Body of pancreas (tissue), 4 donors: ENCODE measurements at places on chromosomes 1 and 21. TPM values are rescaled to one million over a fixed set of nuclear protein-coding genes. Genes with fewer than 3 reads are reported as not detected.
A peak's percentile ranks its signal among the peaks of the same experiment; 100 is the strongest.

DNA sequence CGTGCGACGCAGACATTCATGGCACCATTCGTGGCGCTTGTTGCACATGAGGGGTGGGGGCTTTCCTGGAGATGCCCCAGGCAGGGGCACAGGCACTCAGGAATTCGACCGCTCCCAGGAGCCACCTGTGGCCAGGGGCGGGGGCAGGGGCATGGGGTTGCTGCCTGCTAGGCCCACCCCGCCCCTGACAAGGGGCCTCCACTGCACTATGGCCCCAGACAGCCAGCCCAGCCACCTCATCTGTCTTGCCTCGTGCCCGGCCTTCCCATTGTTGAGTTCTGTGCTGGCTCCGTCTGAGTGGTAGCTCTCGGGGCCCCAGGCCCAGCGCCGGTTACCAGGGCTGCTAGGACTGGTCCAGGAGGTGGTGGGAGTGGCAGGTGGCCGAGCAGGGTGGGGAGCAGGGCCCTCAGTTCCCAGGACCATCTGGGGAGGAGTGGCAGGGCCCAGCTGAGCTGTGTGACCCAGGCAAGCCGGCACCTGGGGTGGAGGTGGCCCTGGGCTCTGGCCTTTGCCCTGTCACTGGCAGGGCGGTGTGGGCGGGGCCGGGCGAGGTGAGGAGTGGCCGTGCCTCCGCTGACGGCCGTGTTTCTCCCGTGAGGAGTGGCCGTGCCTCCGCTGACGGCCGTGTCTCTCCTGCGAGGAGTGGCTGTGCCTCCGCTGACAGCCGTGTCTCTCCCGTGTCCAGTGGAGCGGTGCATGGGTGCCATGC is 1.9 kb downstream of the PLCH2 start:
- no peak for DNase-seq
- H3K27ac ChIP-seq: no peak overlapping the region
- H3K4me1 ChIP-seq: no peaks in the 10 kb centered on the region
- H3K36me3 ChIP-seq: no peaks in the 10 kb centered on the region
- H3K4me3 ChIP-seq: no peak overlapping the region

GRCh38 chr1:193251950-193252349 is 65.5 kb upstream of the B3GALT2 start:
- no peak for DNase-seq
- H3K36me3 ChIP-seq: peaks cover 1% of the 10 kb centered on the region
- H3K27me3 ChIP-seq: no peaks in the 10 kb centered on the region

DNA sequence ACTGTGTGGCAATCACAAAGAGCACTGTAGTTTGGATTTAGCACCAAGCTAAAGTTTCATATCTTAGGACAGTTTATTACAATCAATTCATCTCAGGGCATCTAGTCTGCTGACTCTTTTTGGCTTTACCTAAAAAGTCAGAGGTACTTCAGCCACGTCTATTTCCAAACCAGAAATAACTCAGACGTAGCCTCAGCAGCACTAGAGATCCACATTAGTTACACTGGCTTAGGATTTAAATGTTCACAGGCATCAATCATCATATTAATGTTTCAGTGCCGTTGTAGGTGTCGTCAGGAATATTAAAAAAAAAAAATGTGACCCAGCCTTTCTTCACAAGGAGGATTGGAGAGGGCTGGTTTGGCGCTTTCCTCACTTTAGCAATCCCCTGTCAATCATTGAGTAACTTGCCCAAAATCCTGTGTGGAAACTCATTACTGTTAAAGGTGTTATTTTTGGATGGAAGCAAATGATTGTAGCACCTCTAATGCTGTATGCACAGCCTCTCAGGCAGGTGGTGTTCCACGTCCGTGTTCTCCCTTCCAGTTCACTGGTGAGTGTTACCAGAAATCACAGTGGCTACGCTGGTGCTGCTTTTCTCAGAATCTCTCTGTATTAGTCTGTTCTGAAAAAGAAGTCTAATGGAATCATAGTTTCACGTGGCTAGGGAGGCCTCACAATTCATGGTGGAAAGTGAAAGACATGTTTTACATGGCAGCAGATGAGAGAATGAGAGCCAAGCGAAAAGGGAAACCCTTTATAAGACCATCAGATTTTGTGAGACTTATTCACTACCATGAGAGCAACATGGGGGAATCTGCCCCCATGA is 45.4 kb downstream of the NEK7 start:
- H3K36me3 ChIP-seq: no peaks in the 10 kb centered on the region
- H3K27ac ChIP-seq: no peak overlapping the region
- no peak for DNase-seq
- no peak overlapping the region for H3K4me3 ChIP-seq
- H3K27me3 ChIP-seq: no peaks in the 10 kb centered on the region

DNA sequence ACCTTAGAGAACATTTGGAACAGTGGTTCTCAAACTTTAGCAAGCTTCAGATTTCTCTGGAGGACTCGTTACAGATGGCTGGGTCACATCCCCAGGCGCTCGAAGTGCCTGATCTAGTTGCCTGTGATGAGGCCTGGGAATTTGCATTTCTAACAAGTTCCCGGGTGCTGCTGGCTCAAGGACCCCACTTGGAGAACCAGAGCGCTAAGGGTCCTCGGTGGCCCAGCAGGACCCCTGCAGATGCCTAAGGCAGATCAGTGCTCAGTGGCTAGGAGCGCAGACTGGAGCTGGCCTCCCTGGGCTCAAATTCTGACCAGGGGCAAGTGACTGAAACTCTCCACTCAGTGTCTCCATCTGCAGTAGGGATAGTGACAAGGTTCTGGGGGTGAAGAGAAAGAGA is 208.2 kb downstream of the DYRK1A start:
- no peaks in the 10 kb centered on the region for H3K27me3 ChIP-seq
- no peaks in the 10 kb centered on the region for H3K36me3 ChIP-seq
- no peaks in the 10 kb centered on the region for H3K4me1 ChIP-seq
- DNase-seq: no peak

DNA sequence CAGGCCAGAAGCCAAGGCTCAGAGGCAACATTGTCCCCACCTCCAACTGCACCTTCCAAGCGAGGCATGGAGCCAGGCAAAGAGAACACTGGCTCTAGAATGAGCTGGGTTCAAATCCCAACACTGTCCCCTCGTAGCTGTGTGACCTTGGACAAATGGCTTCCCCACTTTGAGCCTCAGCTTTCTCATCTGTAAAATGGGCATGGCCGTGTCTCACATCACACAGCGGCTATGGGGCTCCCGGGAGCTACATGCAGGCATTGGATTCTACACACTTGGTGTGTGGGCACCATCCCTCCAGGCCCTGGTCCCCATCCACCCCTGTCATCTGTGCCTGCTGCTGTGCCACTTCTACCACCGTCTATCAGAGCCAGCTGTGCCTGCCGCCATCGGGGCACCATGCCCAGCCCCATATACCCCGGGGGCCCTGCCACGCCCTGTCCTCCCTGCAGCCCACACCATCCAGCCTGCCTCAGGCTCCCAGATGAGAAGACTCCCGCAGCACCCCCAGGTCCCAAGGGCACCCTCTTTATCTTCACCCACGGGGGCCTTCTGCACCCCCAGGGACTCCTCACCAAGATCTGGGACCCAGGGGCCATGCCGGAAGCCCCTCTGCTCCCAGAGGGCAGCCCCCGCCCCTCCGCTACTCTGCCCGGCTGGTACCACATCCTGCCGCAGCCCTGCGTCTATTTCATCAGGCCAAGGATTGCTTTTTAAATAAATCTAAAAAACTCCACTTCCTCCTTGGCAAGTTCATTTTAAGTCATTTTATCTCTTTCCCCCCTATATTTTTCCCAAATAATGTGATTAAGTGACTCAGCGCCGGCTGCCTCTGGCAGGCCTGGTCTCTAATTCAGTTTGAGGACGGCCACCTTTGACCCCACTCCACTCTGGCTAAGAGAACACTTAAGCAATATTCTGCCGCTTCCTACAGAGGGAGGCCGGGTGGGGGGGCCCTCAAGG is 107.8 kb upstream of the TARDBP start:
- no peak for DNase-seq
- H3K4me1 ChIP-seq: no peaks in the 10 kb centered on the region
- no peaks in the 10 kb centered on the region for H3K27me3 ChIP-seq

DNA sequence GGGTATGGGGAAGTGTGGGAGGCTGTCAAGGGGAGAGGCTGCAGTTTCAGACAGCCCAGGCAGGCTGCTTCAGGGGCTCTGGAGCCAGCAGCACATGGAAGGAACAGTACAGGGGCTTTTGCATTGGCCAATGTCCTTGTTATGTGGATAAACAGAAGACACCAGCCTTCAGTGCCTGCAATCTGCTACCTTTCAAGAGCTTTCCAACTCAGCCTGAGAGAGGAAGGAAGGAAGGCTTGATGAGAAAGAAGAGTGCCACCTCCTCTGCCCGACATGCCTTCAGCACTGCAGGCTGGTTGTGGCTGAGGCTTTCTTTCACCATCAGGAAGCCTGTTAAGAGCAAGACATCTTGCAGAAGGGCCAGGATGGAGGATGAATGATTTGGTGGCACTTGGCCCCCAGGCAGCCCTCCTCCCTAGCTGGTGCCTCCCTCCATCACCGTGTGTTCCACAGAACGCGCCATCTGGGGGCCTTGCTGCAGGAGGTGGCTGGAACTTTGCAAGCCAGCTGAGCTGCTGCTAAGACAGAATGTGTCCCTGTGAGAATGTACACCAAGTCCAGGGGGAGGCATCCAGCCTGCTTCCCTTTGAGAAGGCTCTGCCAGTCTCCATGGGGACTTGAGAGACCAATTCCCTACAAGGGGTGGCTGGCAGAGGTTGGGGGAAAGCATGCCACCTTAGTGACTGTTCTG is 372.4 kb upstream of the PROX1 start:
- no peak overlapping the region for H3K4me3 ChIP-seq
- H3K27me3 ChIP-seq: no peaks in the 10 kb centered on the region
- no peaks in the 10 kb centered on the region for H3K36me3 ChIP-seq
- no peaks in the 10 kb centered on the region for H3K4me1 ChIP-seq
- H3K27ac ChIP-seq: no peak overlapping the region
- DNase-seq: no peak

- no peak overlapping the region for H3K4me3 ChIP-seq
- H3K36me3 ChIP-seq: no peaks in the 10 kb centered on the region
- no peak overlapping the region for H3K27ac ChIP-seq
- no peaks in the 10 kb centered on the region for H3K27me3 ChIP-seq
- H3K4me1 ChIP-seq: no peaks in the 10 kb centered on the region
- DNase-seq: no peak
Observed at GRCh38 chr21:36553406-36553805, 73.5 kb upstream of the CLDN14 start.

DNA sequence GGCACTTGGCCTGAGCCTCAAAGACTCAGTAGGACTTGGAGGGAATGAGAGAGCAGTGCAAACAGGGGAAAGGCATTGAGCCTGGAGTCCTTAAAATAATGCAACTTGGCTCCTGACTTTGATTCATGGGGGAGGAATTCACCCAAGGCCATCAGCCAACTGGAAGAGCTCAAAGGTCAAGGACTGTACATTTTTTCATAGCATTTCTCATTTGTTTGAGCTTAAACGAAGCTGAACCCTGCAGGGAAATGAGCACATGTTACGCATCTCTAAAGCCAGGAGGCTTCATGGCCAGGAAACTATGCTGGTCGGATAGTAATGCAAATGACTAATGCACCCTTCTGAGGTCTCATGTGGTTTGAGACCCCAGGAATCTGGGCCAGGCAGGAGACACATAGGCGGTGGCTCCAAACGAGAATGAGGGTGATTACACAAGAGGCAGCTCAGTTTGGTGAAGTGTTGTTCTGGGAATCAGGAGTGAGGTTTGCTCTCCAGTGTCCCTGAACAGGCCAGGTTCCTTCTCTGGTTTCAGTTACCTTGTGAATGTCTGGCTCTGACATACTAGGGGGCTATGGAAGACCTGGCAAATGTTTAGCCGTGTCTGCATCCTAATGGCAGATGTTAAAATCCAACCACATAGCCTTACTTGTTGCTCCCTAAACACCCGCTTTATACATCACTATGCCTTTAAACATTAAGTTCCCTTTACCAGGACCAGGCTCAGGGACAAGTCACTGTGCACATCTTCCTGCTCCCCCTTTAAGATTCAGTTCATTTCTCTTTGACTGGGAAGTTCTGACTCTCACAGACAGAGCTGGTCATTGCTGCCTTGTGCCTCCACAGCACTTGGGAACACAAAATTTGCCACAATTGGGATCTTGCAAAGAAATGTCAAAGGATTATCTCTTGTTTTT is 503.9 kb upstream of the USP24 start:
- H3K27me3 ChIP-seq: no peaks in the 10 kb centered on the region
- DNase-seq: peak; percentile 25
- no peak overlapping the region for H3K27ac ChIP-seq
- H3K36me3 ChIP-seq: no peaks in the 10 kb centered on the region
- H3K4me3 ChIP-seq: no peak overlapping the region

DNA sequence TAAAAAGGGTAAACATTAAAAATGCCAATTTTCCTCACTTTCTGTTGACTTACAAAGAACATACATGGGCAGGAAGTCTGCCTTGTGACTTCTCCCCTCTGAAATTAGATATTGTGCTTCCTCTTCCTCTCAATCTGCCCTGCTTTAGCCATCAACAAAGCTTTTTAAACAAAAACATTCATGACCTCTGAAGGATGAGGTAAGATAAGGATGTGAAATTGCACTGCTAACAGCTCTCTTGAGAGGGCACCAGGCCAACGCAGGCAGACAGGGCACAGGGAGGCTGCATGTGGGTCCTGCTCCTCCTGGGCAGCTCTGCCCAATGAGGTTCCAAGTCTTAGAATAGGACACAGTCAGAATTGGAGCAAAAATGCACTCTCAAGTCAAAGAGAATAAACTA is 62.1 kb downstream of the DEGS1 start:
- no peaks in the 10 kb centered on the region for H3K27me3 ChIP-seq
- no peak for DNase-seq
- H3K4me1 ChIP-seq: no peaks in the 10 kb centered on the region
- H3K36me3 ChIP-seq: no peaks in the 10 kb centered on the region
- no peak overlapping the region for H3K27ac ChIP-seq

- H3K4me3 ChIP-seq: no peak overlapping the region
- H3K36me3 ChIP-seq: no peaks in the 10 kb centered on the region
- H3K27me3 ChIP-seq: no peaks in the 10 kb centered on the region
- DNase-seq: no peak
Observed at GRCh38 chr1:68720476-68720875, 223.6 kb upstream of the DEPDC1 start.

GRCh38 chr1:109827466-109827865 is 63.7 kb upstream of the EPS8L3 start:
- H3K4me3 ChIP-seq: no peak overlapping the region
- H3K27ac ChIP-seq: no peak overlapping the region
- H3K27me3 ChIP-seq: no peaks in the 10 kb centered on the region
- no peak for DNase-seq
- H3K36me3 ChIP-seq: no peaks in the 10 kb centered on the region
- H3K4me1 ChIP-seq: no peaks in the 10 kb centered on the region

- no peaks in the 10 kb centered on the region for H3K27me3 ChIP-seq
- DNase-seq: no peak
- peaks cover 39% of the 10 kb centered on the region for H3K4me1 ChIP-seq
- no peaks in the 10 kb centered on the region for H3K36me3 ChIP-seq
- no peak overlapping the region for H3K4me3 ChIP-seq
Observed at GRCh38 chr21:41597227-41597626, 89.3 kb upstream of the TMPRSS2 start.

KCNH1 gene
- not detected for total RNA-seq

RNU1-1 gene
- total RNA-seq: 15,479 TPM
